Left lung (tissue), 14 donors: ENCODE measurements at places on chromosomes 3 and 15. TPM values are rescaled to one million over a fixed set of nuclear protein-coding genes. Genes with fewer than 3 reads are reported as not detected.

Gene LMAN1L
- 0.08 TPM for polyA plus RNA-seq

Gene PLSCR5
- 0.10 TPM for polyA plus RNA-seq

Gene FILIP1L
- 13.6 TPM for polyA plus RNA-seq

Gene SPATA12
- not detected for polyA plus RNA-seq

Gene SOX2
- polyA plus RNA-seq = 26.0 TPM

Gene FGD5
- 47.1 TPM for polyA plus RNA-seq

Gene IL17RC
- polyA plus RNA-seq = 42.3 TPM

Gene PCLAF
- polyA plus RNA-seq = 38.4 TPM

Gene SLC9C1
- polyA plus RNA-seq = 0.68 TPM
